ENCODE measurements at places on chromosomes 12 and 14. TPM values are rescaled to one million over a fixed set of nuclear protein-coding genes. Genes with fewer than 3 reads are reported as not detected.

Gene SERPINA10
- total RNA-seq = 2.6 TPM

Gene RPS6KL1
- total RNA-seq = 3.5 TPM

Gene LPAR5
- 0.27 TPM for total RNA-seq

Gene CELA1
- total RNA-seq = not detected

Gene SLC39A2
- total RNA-seq = not detected

DNA sequence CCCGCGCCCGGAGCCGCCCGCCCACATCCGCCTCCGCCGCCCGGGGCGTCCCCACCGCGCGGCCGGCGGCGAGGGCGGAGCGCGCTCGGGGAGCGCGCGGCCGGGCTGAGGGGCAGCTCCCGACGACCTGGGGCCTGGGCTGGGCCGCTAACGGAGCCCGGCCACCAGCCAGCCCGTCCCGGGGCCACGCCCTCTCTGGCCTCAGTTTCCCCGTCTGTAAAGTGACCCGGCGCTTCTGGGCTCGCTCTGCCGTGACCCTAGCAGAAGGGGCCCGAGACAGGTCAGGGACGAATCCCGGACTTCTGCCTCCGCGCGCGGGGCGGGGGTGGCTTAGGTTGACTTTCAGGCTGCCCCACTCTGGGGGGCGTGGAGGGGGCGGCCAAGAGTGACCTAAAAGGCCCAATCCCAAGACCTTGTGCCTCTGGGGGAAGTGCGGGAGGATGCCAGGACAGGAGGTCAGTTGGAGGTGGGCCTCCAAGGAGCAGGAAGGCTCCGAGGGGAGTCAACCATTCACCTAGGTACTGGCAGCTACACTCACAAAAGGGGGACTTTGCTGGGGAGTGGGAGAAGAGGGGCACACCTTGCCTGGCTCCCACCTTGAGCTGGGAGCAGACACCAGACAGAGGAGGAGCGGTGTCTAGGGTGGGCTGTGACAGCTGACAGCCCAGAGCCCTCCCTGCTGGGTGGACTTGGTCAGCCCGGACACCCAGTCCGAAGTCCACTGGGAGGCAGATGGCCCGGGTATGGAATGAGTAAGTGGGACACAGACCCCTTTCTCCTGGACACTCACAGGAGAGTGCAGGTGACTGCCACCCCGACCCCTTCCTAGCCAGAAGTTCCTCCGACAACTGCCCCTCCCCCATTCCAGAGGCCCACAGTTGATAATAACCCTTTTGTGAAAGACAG is 486 bp upstream of the AKT1 start:
- H3K4me1 ChIP-seq = peaks cover 36% of the 10 kb centered on the region
- H3K27me3 ChIP-seq = peaks cover 12% of the 10 kb centered on the region
- H3K4me3 ChIP-seq = peak overlapping the region; percentile 72
- peak overlapping the region; percentile 94 for H3K27ac ChIP-seq
- H3K36me3 ChIP-seq = no peaks in the 10 kb centered on the region
- no peak for DNase-seq

DNA sequence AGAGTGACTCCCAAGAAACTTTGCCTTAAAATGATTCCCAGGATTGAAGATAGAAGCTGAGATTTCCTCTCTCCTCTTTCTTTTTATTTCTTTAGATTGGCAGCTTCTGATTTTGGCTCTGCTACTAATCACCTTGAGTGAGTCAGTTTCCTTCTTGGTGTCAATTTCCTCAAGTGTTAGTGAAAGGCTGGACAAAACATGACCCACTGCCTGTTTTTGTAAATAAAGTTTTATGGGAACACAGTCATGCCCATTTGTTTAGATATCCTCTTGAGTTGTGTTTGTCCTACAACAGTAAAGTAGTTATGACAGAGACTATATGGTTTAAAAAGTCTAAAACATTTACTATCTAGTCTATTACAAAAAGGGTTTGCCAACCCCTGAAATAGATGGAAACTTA is 227.2 kb upstream of the TBX3 start:
- no peak for DNase-seq
- no peaks in the 10 kb centered on the region for H3K36me3 ChIP-seq
- H3K27ac ChIP-seq = peak overlapping the region; percentile 33
- peaks cover 3% of the 10 kb centered on the region for H3K4me1 ChIP-seq
- peaks cover 35% of the 10 kb centered on the region for H3K27me3 ChIP-seq

- no peaks in the 10 kb centered on the region for H3K27me3 ChIP-seq
- H3K4me3 ChIP-seq = no peak overlapping the region
- peaks cover 19% of the 10 kb centered on the region for H3K4me1 ChIP-seq
- no peak for DNase-seq
- no peaks in the 10 kb centered on the region for H3K36me3 ChIP-seq
These were observed 32.2 kb upstream of the BHLHE41 start for GRCh38 chr12:26157001-26157400.

DNA sequence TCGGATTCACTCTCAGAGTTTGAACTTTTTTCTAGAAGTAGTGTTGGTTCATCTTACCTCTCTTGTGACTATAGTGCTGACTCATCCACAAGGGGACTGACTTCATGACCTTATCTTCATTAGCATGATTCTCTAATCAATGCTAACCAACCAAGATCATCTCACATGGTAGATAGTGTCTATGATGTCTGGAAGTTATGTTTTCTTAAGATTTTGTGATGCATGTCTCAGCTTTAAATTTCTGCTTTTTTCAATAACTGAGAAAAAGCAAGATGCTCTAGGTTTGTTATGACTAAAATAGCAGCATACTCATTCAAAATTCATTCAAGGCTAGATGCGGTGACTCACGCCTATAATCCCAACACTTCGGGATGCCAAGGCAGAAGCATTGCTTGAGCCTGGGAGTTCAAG is 12.3 kb upstream of the SLC35E3 start:
- H3K4me3 ChIP-seq = no peak overlapping the region
- peaks cover 14% of the 10 kb centered on the region for H3K36me3 ChIP-seq
- DNase-seq = no peak
- H3K4me1 ChIP-seq = no peaks in the 10 kb centered on the region

GRCh38 chr12:108112832-108113556 is 16.1 kb upstream of the WSCD2 start:
- H3K27ac ChIP-seq = no peak overlapping the region
- no peaks in the 10 kb centered on the region for H3K36me3 ChIP-seq
- H3K27me3 ChIP-seq = peaks cover 17% of the 10 kb centered on the region
- H3K4me1 ChIP-seq = peaks cover 2% of the 10 kb centered on the region

- H3K4me1 ChIP-seq = peaks cover 16% of the 10 kb centered on the region
- peak overlapping the region; percentile 67 for H3K4me3 ChIP-seq
- H3K36me3 ChIP-seq = peaks cover 6% of the 10 kb centered on the region
- DNase-seq = peak; percentile 62
- peak overlapping the region; percentile 93 for H3K27ac ChIP-seq
- H3K27me3 ChIP-seq = no peaks in the 10 kb centered on the region
These were observed 43.7 kb downstream of the KDM2B start for GRCh38 chr12:121536899-121537813.

DNA sequence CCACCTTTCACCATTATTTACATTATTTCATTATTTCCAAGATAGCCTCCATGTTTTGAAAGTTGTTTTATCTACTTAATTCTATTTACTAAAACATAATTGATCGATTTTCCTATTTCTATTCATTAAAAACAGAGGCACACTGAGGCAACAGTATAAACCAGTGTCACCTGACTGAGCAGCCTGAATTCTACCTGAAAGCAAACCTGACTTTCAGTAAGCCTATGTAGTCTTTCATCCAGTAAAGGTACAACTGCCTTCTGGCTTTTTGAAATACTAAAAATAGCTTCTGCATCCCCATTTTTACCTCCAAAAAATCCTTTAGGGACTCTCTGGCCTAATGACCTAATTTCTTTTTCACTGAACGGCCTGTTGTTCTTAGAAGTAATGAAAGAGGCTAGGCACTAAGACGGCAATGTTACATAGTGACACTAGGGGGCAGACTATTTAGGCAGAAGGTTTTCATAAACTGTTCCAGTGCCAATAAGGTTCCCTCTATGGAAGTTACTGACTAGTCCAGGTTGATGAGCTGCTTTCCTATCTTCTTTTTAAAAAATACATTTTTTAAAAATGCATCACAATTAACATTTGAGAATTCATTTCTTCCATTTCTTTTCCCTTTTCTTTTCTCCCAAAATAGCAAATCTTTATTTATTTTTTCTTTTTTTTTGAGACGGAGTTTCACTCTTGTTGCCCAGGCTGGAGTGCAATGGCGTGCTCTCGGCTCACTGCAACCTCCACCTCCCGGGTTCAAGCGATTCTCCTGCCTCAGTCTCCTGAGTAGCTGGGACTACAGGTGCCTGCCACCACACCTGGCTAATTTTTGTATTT is 17.5 kb downstream of the ANAPC5 start:
- H3K27ac ChIP-seq = no peak overlapping the region
- peaks cover 15% of the 10 kb centered on the region for H3K36me3 ChIP-seq
- H3K4me3 ChIP-seq = no peak overlapping the region
- H3K4me1 ChIP-seq = peaks cover 4% of the 10 kb centered on the region

DNA sequence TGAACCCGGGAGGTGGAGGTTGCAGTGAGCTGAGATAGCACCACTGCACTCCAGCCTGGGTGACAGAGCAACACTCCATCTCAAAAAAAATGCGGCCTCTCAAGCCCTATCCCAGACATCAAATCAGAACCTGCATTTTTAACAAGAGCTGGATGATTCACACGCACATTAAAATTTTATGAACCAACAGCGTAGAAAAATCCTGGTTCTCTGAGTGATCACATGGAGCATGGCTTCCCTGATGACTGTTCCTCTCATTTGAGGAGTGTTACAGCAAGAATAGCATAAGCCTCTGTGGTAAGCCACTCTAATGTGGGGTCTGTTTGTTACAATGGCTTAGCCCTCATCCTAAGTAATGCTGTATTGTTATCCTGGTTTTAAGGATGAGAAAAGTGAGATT is 163.6 kb downstream of the BRMS1L start:
- H3K4me3 ChIP-seq = no peak overlapping the region
- peak overlapping the region; percentile 36 for H3K27ac ChIP-seq
- no peak for DNase-seq
- no peaks in the 10 kb centered on the region for H3K27me3 ChIP-seq

DNA sequence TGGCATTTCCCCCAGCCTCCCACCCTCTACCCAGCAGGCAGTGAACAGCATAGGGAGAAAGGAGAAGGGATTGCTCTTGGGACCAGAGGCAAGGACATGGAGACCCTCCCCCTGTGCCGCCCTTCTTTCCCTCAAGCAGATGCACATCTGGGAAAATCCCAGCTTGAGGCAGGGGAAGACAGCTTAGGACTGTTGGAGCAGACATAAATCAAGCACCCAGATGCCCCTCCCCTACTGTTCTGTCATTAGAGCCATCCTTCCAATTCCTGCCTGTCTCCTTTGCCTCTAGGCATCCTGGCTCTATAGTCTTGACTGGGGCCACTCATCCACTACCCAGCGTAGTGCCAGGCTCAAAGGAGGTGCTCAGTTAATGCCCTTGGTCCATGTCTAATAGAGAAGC is 7.5 kb upstream of the CISTR start:
- H3K27ac ChIP-seq = no peak overlapping the region
- H3K27me3 ChIP-seq = peaks cover 50% of the 10 kb centered on the region
- H3K4me3 ChIP-seq = no peak overlapping the region
- peaks cover 22% of the 10 kb centered on the region for H3K4me1 ChIP-seq
- no peak for DNase-seq

DNA sequence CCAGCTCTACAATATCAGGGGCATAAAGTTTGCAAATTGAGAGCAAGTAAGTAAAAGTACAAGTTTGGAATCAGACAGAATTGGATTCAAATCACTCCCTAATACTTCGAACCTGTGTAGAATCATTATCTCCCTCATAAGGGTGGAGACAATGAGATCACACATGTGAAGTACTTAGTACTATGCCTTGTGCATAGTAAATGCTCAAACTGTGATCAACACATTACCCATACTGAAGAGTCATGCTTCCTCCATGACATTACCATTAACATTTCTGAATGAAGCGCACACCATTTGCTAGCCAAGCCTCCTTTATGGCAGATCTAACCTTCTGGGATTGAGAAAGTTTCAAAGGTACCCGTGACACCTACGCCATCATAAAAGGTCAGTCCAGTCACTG is 26.6 kb upstream of the NRDE2 start:
- DNase-seq = no peak
- H3K4me1 ChIP-seq = peaks cover 4% of the 10 kb centered on the region
- no peaks in the 10 kb centered on the region for H3K36me3 ChIP-seq
- H3K4me3 ChIP-seq = no peak overlapping the region
- no peaks in the 10 kb centered on the region for H3K27me3 ChIP-seq

DNA sequence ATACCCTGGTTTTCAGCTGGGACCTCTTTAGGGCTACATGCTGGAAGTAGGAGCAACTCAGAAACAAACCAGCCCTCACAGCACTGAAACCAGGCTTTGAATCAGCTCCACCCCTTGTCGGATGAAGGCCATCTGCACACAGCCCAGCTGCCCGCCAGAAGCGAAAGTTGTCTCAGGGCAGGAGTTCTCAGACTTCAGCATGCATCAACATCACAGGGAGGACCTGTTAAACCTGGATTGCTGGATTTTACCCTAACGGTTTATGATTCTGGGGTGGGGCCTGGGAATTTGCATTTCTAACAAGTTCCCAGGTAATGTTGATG is 10.9 kb downstream of the SYNDIG1L start:
- H3K4me3 ChIP-seq = no peak overlapping the region
- H3K36me3 ChIP-seq = no peaks in the 10 kb centered on the region
- no peak for DNase-seq
- peaks cover 8% of the 10 kb centered on the region for H3K4me1 ChIP-seq

DNA sequence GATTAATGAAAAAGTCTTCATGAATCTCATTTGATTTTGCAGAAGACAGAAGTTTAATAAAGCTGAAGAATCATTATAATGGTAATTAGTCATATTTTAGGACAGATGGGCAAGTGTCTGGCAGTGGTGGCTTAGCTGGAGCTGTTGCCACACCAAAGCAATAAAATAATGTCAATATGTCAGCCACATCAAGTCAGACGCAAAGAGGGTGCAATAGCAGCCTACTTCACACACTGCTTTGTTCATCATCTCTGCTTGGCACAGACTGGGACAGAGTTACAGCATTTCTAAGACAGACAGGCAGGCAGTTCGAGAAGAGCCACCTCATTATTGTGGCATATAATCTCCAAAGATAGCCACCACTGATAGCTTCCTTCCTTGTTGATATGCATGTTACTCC is 16.9 kb upstream of the KRR1 start:
- H3K4me3 ChIP-seq = no peak overlapping the region
- no peaks in the 10 kb centered on the region for H3K27me3 ChIP-seq
- no peak for DNase-seq
- H3K36me3 ChIP-seq = no peaks in the 10 kb centered on the region

DNA sequence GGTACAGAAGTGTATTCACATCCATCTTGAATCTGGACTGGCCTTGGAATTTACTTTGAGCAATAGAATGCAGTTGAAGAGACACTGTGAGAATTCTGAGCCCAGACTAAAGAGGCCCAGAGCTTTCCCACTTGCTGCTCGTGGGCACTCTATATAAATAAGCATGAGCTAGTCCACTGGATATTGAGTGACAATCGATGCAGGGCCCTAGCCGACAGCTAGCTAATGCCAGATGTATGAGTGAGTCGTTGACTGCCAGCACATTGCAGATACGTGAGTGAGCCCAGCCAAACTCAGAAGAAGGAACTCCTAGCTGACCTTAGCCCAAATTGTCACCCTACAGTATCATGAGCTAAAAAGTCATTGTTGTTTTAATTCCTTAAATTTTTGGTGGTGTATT is 24.9 kb downstream of the NAV3 start:
- no peak overlapping the region for H3K27ac ChIP-seq
- no peaks in the 10 kb centered on the region for H3K27me3 ChIP-seq
- no peaks in the 10 kb centered on the region for H3K36me3 ChIP-seq
- no peaks in the 10 kb centered on the region for H3K4me1 ChIP-seq
- H3K4me3 ChIP-seq = no peak overlapping the region
- no peak for DNase-seq
